ENCODE measurements at places on chromosomes 16 and 17. TPM values are rescaled to one million over a fixed set of nuclear protein-coding genes. Genes with fewer than 3 reads are reported as not detected.

GRCh38 chr16:1983544-1984346 is at the start of gene GFER:
GFER (plus strand) TSS chr16:1984193; CDS start chr16:1984219, 26 bp downstream.
- peaks cover 25% of the 10 kb centered on the region for H3K4me1 ChIP-seq
- peak; percentile 95 for DNase-seq
- H3K27me3 ChIP-seq: peaks cover 45% of the 10 kb centered on the region

DNA sequence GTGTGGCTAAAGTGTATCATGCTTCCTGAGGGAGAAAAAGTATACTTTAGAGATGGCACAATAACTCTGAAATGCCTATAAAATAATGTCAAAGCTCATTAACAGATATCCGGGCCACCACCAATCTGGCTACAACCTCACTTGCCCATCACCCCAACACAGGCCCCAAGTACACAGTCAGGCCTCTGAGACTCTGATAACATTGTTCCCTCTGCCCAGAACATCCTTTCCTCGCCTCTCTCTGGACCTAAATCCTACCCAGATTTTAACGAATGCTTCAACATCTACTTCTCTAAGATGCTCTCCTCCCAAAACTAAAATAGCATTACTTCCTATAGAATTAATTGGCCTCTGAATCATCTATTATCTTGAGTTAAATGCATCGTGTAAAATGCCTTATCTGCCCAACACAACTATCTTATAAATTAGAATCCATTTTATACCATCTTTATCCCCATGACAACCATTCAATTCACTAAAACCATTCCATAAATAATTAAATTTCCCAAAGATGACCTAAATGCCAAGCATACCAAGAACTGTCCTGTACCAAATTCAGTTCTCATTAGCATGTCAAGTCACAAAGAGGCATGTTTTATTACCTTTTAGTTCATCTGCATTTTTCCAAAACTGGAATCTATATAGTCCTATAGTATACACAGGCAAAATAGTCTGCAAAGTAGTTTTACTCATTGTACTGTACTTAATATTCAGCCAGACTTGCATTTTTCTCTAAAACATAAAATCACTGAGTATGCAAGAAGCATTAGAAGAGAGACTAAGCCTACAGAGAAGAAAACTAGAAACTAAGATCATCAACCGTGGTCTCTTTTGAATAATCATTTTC is 15.7 kb downstream of the HELZ start:
- H3K4me1 ChIP-seq: no peaks in the 10 kb centered on the region
- DNase-seq: no peak
- no peaks in the 10 kb centered on the region for H3K36me3 ChIP-seq

GRCh38 chr17:50035945-50036344 is 20.0 kb upstream of the ITGA3 start:
- no peaks in the 10 kb centered on the region for H3K4me1 ChIP-seq
- H3K36me3 ChIP-seq: no peaks in the 10 kb centered on the region
- no peak overlapping the region for H3K4me3 ChIP-seq
- no peak overlapping the region for H3K27ac ChIP-seq
- H3K27me3 ChIP-seq: no peaks in the 10 kb centered on the region

SLC13A5 gene
- 1.8 TPM for total RNA-seq

All from H1 (cell line).